ENCODE measurements at places on chromosomes 2 and 18.

DNA sequence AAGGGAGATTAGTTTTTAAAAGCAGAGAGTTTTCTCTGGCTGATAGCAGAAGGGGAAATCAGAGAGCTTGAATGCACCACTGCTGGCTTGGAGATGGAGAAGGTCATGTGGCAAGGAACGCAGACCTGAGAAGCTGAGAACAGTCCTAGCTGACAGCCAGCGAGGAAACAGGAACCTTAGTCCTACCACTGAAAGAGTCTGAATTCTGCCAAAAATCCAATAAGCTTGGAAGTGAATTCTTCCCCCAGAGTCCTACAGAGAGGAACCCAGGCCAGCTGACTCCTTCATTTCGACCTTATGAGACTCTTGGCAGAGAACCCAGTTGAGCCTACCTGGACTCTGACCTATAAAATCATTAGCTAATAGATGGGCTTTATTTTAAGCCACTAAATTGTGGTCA is 371.9 kb upstream of the TNP1 start:
- DNase-seq = no peak

DNA sequence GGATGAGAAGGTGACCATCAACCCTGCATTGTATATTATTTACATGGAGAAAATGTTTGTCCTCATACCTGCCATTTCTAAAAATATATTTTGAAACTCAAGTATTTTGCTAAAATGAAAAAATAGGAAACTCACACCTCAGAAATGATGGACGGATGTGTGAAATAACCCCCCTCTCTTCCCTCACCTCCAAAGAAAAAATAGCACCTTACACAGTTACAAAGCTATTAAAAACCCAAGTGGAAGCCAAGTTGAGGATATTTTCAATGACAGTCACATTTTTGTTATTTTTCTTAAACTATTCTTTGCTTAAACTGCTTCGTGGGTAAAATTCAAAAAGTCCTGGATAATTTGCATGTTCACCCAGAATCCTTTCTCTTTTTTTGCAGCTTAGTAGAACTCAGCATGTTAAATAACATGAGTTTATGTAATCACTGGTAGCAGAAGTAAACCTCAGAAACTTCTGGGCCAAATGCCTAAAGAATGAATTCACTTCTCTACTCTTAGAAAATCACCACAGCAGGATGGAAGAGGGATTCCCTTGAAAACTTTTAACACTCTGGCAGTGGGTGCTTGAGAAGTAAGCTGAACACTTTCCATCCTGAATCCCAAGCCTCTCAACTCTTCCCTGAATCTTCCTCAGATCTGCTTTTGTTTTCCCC is 768 bp downstream of the DSC1 start:
- DNase-seq = no peak

GRCh38 chr2:110770959-110771431 is 38.6 kb downstream of the ACOXL start:
- peak; percentile 33 for DNase-seq

- DNase-seq = no peak
Measured at GRCh38 chr2:84204995-84205394, 254.1 kb downstream of the SUCLG1 start.

DNA sequence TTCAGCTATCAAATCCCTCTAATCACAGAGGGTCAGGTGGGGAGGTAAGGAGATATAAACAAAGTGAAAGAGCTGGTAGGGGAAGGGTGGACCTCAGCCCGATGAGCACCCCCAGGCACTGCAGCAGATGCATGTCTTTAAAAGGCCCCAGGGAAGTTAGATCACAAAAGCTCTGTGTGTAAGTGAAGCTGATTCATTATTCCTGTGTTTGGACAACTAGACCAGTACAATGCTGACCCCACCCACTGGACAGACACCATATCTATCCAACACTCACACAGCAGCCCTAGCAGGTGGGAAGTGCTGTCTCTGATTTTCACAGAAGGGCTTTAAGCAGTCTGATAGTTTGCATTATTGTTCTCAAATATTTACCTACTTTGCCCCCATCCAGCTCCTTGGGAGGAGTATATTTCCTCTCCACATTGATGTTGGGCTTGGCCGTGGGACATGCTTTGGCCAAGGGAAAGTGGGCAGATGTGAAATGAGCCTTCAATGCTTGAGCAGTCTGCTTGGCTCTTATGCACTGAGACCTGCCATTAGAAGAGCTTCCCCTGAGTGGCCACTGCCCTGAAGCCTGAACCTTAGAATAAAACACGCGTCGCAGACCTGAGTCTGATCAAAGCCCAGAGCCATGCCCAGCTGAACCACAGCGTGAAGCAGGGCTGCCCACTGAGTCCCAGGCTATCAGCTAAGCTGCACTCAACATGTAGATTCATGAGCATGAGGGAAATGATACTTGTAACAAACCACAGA is 111.4 kb downstream of the COPS8 start:
- DNase-seq = no peak

DNA sequence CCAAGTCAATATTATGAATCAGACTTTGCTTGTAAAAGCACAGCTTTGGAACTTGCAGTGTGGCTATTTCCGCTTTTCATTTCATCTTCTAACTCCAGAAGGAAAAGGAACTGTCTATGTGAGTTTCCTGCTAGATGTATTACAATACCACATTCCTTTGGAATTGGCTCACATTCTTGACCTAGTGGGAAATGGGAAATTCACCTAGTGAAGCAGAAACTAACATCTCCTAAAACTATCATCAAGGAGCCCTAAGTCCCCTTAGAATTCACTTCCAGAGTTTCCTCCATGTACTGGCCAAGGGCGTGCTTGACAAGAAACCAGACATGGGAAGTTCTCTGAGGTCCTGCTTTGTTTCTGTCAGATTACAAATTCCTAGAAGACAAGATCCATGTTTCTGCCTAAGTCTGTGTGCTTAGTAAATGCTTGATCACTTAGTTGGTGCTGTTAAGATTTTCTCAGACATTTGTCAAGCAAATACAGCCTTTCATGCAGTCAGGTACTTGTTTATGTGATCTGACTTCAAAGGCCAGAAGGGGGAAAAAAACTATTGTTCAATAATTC is 275.7 kb upstream of the FN1 start:
- no peak for DNase-seq

- DNase-seq = no peak
Measured at GRCh38 chr18:58004317-58004716, 39.7 kb upstream of the NEDD4L start.

- DNase-seq = no peak
Measured at GRCh38 chr2:77602771-77603170, 80.6 kb upstream of the LRRTM4 start.

DNA sequence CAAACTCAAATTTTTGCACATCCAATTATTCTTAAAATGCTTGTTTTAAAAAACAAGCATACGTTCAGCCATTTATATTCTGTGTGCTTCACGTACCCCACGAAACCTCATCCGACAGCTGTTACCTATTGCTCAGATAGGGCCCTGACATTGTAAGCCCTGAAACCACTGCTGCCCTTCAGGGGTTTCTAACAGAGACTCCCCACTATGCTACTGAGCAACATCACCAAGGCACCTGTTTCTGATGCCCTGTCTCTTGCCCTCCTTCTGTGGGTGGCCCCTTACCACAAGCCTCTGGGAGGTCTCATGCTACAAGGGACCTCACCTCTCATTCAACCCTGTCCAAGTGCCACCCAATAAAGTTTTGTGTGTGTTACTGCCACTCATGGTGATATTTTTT is 18.5 kb upstream of the CNGA3 start:
- no peak for DNase-seq

- no peak for DNase-seq
Measured at GRCh38 chr2:222806526-222807137, 54.2 kb upstream of the ACSL3 start.

DNA sequence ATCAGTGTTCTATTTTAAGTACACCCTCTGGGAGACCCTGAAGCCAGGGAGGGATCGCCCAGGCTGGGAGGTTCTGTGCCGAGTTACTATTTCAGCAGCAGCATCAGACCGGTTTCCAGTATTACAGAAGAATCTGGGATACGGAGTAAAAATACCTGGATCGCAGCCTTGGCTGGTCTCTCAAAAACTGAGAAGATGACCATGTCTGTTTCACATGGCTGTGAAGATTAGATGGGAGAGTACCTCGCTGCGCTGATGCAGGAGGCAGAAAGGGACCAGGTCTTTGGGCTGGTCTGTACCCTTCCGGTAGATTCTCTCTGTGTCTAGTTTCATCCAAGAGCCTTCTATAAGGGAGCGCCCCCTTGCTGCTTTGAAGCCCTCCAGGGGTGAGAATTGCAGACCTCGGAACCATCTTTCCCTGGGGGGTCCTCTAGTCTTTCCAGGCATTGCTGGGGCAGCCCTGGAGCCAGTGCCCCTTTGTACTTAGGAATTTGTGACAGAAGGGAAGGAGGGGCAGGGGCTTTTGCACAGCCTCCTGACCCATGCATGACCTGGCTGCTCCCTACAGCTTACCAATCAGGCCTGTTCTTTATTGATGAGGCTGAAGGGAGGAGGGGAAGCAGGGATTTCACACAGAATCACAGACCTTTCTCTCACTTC is 56.3 kb upstream of the MAPRE3 start:
- no peak for DNase-seq

- no peak for DNase-seq
Measured at GRCh38 chr18:62128157-62128556, 58.7 kb downstream of the PIGN start.

DNA sequence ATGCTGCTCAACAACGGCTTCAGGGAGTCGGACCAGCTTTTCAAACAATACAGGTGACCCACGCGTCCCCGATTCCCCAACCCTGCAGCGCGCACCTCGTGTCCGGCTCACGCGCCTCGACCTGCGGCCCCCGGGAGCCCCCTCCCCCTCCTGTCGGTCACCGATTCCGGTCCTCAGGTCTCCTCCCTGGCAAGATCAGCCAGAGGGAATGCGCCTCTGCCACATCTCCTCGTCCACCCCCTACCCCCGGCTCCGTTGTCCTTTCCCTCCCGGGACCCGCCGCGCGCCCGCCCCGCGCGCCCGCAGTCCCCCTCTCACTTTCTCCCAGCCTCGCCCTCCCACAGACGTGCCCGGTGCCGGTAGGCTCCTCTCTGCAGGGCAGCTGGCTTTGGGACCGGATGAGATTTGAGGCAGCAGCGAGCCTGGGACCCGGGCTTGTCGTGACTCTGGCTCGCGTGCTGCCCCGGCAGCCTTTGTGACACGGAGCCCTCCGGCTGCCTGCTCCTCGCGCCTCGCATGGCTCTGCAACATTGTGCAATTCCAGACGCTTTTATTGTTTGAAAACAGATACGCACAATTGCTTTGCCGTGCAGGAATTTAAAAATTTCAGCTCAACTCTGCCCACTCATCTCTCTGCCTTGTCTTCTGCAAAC is 558 bp downstream of the TTC39C start:
- DNase-seq = peak; percentile 46

DNA sequence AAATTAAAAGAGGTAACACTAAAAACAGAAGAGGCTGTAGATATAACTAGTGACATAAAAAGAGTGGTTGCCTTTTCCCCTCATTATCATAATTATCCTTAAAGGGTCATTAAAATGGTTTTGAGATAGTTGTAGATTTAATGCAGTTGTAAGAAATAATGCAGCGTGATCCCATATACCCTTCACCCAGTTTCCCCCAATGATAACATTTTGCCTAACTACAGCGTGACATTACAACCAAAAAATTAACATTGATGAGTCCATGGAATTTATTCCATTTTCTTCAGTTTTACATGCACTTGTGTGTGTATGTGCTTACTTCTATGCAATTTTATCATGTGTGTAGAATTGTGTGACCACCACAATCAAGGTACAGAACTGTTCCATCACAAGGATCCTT is 13.2 kb upstream of the RMND5A start:
- no peak for DNase-seq

GRCh38 chr2:216636551-216637450 is 3.6 kb downstream of the IGFBP2 start:
- DNase-seq = no peak

DNA sequence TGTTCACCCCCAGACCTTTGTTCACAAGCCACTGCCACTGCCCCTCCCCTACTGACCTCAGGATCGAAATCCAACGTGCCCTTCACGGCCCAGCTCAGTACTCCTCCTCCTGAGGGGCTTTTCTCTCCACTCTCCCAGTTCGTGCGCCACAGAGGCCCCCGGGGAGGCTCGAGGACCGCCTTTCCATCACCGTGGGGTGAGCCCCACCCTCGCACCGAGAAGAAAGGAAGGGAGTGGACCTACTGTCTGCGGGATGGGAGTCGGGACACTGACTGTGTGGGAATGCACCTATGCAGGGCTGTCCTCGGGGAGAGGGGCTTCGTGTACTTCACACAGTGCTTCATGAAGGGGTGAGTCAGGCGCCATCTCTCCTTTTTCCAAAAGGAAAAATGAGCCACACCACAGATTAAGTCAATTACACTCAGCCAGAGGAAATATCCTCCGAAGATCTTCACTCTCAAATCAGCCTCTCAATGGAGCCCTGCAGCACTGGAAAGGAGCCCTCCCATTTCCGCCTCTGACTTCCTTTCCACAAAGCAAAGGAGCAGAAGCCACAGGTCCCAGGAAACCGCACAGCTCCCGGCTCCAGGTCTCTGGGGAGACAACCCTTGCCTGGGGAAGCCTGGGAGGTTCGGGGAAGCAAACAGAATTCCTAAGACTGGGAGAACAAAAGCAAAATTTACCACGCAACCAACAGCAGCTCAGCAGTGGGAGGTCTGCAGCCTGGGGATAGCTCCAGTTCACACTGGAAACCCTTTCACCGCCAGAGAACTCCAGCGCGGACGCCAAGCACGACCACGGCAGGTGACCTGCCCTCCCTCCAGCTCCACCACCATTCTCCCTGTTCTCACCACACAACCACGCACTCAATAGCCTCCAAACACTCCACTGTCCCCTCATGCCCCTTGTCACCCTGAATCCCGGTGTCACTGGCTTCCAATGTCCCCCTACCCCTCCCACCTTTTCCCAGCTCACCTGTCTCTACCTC is 21.6 kb downstream of the ADCY3 start:
- DNase-seq = no peak

DNA sequence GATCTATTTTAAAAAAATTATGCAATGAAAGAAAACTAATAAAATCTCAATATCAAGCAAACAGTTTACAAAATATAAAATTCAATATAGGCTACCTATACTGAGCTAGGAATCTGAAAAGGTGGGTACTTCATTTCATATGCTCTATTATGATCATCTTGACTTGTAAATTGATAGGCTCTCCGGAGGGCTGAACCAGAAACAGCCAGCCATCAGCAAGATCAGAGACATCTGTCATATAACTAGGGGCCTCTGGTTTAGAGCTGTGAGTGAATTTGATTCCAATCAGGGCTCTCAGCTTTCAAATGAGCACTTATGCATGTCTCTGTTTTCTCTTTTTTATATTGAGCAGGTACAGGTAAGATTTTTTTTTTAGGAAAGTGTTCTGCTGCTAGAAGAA is 114.2 kb downstream of the SPHKAP start:
- no peak for DNase-seq

DNA sequence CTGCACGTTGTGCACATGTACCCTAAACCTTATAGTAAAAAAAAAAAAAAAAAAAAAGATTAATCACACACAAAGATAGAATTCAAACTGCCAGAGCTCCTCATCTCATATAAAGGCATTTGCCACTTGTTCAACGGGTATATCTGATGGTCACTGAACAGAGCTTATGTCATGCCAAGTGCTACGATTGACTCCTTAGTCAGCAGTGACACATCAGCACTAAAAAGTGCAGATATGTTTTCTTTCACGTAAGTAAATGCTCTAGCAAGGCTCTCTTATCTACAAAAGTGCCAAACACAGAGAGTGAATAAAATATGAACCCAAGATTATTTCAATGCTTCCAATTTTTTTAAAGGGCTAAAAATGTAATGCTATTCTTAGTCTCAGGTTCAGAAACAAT is 1.1 kb downstream of the LMAN1 start:
- DNase-seq = peak; percentile 78

Measured in RPMI8226 (cell line).